NCI-H2081 (cell line): ENCODE measurements at places on chromosomes 11 and 22.
A peak's percentile ranks its signal among the peaks of the same experiment; 100 is the strongest.

DNA sequence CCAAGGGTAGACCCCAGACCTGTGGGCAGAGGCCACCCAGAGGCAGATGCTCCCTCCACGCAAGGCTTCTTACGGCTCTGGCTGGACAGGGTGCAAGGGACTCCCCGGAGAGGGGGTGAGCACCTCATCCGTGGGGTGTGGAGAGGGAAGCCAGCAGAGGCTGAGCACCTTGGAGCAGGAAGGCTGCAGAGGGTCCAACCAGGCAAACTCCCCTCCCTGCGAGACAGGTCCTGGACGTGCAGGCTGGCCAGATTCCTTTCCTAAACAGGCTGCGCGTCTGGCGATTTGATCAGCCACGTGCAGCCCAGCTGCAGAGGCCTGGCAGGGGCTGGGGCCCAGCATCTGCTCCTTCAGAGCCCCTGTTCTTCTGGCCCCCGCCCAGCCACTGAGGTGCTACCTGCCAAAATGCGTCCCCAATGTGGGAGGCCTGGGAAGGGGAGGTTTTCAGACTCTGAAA is 49.3 kb downstream of the WNT11 start:
- DNase-seq: no peak

GRCh38 chr11:44498089-44498871 is 67.2 kb upstream of the CD82 start:
- DNase-seq: no peak

DNA sequence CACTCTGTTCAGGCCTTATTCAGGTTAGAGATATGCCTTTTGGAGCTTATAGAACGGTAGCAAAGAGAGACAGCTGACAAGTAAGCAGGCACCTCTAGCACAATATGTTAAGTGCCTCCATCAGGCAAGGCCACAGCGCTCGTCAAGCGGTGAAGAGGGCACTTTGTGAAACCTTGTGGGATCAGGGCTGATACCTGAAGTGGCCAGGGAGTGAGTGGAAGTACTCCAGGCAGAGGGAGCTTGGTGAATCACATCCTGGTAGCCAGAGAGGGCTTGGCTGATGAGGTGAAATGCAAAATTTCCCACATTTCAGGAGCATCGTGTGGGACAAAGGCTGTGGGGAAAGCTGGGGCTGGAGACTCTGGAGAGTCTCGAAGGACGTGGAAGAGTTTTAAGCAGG is 87.4 kb downstream of the PKNOX2 start:
- no peak for DNase-seq

DNA sequence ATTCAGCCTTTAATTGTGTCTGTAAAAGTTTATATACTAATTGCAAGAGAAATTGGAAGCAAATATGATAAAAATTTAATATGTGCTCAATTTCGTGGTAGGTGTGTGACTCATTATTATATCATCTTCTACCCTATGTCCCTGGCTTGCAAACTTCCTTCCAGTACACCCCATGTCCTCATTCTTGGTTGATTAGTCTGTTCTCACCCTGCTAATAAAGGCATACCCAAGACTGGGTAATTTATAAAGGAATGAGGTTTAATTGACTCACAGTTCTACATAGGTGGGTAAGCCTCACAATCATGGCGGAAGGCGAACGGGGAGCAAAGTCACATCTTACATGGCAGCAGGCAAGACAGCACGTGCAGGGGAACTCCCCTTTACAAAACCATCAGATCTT is 11.9 kb downstream of the MRGPRX3 start:
- no peak for DNase-seq

DNA sequence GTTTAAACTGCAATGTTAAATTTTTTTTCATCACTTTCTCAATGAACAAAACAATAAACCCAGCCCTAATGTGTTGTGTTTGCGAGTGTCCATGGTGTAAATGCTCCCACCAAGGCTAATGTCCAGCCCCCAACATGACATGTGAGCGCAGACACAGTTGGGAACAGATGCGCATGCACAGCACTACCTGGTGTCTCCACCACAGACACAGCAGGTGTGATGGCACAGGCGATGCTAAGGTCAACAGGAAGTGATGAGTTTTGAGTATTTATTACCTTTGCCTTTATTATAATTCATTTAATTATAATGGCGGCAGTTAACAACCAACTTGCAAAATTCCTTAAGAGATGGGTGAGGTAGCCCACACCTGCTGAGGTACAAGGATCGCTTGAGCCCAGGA is 42.9 kb downstream of the MICAL3 start:
- peak; percentile 42 for DNase-seq

- DNase-seq: no peak
Observed at GRCh38 chr11:86148345-86148747, 79.5 kb upstream of the PICALM start.

GRCh38 chr22:43539572-43540528 is 128.0 kb downstream of the MPPED1 start:
- DNase-seq: no peak

DNA sequence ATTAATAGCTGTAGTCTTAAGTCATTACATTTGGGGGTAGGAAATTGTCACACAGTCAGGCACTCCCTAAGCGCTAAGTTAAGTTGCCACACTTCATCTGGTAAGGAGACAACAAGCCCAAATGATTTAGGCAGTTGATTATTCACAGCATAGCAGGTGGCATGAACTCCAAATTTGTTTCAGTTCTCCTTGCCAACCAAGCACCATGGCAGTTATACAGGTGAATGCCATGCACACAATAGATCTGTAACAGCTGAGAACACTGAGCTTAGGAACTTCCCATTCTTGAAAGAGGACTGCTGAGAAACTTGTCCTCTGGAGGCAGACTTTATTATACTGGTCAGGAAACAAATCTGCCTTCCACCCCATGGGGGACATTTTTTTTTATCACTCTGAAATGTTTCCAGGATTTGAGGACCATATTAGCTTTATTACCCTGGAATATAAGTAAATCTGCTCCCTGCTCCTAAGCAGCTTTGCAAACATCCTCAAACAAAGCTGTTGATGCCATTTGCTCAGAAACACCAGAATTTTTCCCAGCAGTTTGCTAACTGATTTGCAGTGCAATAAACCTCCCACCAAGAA is 5.1 kb upstream of the INTS4 start:
- DNase-seq: peak; percentile 61

DNA sequence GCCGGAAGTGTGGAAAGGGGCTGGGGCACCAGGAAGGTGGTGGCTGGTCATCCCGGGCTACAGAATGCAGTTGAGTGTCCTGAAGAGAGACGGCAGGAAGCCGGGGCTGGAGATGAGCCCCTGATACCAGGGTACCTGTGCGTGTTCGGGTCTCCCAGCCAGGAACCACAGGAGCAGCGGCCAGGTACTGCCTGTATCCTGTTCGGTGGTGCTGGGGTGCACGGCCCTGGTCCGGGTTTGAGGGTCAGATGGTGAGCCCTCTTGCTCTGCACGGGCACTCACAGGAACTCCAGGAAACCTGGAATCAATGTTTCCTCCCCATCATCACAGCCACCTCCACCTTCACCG is 253.1 kb upstream of the B3GAT1 start:
- DNase-seq: no peak

DNA sequence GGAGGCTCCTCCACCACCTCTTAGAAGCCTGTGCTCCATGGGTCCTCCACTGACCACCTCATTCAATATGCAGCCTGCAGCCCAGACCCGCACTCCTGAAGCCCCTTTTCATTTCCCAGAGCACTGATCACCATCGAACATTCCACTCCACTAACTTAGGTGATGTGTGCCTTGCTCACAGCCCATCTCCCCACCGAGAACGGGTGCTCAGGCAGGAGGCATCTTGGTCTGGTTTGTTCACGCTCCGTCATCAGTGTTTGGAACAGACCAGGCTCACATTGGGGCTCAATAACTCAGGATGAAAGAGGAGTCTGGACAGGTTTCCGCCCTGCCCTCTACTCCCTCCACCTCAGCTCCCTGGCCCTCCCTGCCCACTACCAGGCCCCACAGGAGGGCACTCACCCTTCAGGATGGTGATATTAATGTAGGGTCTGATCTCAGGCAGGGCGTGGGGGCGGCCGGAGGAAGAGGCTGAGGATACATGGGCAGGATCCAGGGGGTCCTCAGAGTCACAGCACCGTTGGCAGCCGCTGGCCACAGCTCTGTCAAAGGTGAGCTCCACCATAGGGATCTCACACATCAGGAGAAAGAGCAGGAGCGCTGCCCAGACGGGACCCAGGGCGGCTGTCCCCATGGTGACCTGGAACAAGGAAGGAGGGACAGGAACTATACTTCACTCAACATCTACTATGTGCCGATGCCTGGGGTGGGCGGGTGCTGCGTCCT is 3.1 kb downstream of the C1QTNF6 start:
- no peak for DNase-seq

DNA sequence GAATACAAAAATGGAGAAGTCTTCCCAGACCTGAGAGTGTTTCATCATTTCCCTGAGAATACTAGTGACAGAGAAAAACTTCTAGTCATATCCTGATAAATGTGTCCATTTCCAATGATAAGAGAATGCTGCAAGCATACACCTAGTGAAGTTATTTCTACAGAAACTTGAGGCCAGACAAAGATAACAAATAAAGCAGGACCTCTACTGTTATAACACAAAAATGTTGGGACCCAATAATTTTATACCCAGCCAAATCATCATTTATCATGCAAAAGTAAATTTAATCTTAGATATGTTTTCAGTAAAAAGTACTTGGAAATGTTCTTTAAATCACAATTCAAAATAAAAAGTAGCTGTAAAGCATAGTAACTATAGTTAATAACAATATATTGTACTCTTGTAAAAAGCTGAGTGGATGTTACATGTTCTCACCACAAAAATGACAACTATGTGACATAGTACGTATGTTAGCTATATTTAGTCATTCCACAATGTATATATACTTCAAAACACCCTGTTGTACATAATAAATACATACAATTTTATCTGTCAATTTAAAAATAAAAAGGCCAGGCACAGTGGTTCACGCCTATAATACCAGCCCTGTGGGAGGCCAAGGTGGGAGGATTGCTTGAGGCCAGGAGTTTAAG is 12.6 kb downstream of the RRAS2 start:
- DNase-seq: no peak

DNA sequence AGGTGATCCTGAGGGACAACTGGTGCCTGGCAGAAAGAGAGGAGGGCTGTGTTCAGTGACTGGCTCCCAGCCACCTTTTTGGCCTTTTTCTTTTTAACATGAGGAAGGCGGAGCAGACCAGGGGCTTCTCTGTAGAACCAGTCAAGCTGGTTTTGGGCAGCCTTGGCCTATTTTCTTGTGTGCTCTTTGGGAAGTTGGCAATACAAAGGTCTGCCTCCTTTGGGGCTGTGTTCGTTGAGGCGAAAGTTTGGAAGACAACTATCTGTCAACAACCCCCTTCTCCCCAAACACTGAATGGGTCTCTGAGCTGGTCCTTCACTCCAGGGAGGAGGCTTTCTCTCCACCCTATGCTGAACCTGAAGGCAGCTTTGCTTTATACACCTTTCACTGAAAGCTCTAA is 8.5 kb downstream of the MARK2 start:
- peak; percentile 9 for DNase-seq

DNA sequence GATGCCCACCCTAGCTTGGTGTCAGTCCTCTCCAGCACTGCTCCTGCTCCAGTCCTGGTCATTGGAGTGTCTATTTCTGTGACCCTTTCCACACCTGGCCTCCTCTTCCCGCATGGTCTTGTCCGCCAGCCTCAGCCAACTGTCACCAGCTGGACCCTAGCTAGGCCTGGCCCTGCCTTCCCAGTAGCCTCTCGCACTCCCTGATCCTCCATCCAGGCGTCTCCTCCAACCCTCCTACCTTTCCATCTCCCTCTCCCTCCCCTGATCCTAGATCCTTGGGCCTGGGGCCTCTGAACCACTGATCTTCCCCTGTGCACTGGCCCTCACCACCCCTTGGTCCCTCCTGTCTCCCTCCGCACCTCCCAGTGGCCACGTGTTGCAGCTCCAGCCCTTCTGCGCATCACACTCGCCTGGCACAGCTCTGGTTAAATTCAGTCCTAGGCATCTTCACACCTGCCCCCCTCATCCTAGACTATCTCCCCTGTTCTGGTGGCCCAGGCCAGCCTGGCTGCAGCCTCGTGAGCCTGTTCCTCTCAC is 9.9 kb downstream of the SYNGR1 start:
- DNase-seq: no peak

DNA sequence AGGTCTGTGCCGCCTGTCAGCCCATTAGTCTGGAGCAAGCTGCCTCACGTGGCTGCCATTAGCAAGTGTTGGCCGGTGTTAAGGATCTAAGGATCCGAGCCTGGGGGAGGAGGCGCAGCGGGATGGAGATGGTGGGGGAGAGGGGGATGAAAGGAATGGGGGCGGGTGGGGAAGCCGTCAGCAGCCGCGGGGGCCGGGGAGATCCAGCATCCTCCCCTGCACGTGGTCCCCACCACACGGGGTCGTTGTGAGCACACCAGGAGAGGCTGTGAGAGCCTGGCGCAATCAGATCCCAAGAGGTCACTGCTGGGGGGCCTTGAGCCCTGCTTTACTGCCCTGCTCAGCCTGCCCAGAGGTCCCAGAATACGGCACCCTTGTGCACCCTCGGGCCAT is 7.3 kb downstream of the CABP7 start:
- no peak for DNase-seq

- DNase-seq: no peak
Observed at GRCh38 chr11:35234460-35235156, 95.6 kb downstream of the CD44 start.

DNA sequence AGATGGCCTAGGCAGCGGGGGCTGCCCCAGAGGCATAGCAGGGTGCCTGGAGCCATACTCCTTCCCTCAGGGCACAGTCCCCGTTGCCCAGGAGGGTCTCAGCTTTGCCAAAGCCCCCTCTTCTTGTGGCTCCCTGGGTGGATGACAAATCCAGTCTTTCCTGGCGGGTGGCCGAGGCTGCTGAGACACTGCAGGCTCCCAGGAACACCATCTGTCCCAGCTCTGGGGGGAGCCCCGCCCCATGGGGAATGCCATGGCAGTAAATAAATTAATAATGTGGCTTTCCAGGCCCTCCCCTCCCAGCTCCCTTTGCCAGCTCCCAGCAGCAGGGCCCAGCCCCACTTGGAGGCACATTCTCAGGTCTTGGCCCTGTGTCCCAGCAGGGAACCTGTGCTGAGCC is 45.0 kb downstream of the PDE2A start:
- no peak for DNase-seq

- DNase-seq: peak; percentile 94
Observed at GRCh38 chr11:66855574-66856495, 1.0 kb upstream of the LRFN4 start.

- no peak for DNase-seq
Observed at GRCh38 chr22:47090591-47091245, 328.3 kb downstream of the TBC1D22A start.

GRCh38 chr11:63480039-63480438 is 10.9 kb downstream of the PLAAT5 start:
- no peak for DNase-seq

DNA sequence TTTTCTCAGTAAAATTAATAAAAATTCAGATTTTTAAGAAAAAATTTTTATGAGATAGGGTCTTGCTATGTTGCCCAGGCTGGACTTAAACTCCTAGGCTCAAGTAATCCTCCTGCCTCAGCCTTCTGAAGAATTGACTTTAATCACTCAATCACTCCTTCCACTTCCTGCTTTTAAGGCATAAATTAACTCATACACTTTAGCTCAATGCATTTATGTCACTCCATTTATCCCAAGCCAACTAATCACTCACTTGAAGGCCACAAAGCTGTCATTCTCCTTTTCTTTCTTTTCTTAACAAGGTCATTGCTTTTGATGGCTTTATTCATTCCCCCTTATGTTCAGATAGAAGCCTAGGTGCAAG is 877 bp downstream of the ALG9 start:
- DNase-seq: no peak
